ENCODE measurements at places on chromosomes 4 and X. TPM values are rescaled to one million over a fixed set of nuclear protein-coding genes. Genes with fewer than 3 reads are reported as not detected.

Gene FAM149A
- polyA plus RNA-seq, result 4.4 TPM

Gene ZIC3
- polyA plus RNA-seq, result not detected

Gene SMARCAD1
- 9.4 TPM for polyA plus RNA-seq

Gene FAM13A
- 12.1 TPM for polyA plus RNA-seq

Gene SRPX
- polyA plus RNA-seq, result 70.9 TPM

Gene GUCY1B1
- 23.8 TPM for polyA plus RNA-seq

Gene FABP2
- polyA plus RNA-seq, result 0.01 TPM

Gene JCHAIN
- 1.1 TPM for polyA plus RNA-seq

Gene SRPK3
- polyA plus RNA-seq, result 9.9 TPM

Gene RIBC1
- polyA plus RNA-seq, result 0.44 TPM

Gene ZNF157
- polyA plus RNA-seq, result 0.15 TPM

Gene ELOVL6
- 3.0 TPM for polyA plus RNA-seq

Gene HTN3
- polyA plus RNA-seq, result not detected

GRCh38 chr4:107247738-107248137, 211.6 kb upstream of the DKK2 start:
- no peak for DNase-seq

DNA sequence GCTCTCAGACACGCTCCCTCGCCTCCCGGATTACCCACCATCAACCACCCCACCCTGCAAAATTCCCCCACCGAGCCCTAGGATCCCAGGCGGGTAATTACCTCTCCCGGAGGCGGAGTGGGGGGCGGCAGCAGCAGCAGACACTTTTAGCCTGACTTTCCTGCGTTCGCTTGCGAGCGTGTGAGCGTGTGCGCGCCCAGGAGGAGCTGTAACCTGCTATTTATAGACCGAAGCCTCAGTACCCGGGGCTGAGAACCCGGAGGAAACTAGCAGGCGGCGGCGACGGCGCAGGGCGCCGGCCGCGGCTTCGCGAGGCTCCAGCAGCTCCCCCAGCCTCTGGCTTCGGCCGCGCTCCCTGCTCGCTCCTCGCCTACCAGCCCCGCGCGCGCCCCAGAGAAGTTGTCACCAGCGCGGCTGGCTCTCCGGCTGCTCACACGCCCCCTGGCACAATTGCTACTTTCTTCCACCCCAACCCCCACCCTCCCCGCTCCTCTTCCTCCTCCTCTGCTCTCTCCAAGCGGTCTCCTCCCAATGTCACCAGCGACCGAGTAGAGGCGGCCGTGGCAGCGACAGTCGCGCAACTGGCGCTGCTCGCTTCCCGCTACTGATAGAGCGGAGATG, at the start of gene INPP4B:
Gene INPP4B (minus strand): TSS at position 194 of the 621 bp plus-strand sequence.
- DNase-seq, result peak; percentile 42

DNA sequence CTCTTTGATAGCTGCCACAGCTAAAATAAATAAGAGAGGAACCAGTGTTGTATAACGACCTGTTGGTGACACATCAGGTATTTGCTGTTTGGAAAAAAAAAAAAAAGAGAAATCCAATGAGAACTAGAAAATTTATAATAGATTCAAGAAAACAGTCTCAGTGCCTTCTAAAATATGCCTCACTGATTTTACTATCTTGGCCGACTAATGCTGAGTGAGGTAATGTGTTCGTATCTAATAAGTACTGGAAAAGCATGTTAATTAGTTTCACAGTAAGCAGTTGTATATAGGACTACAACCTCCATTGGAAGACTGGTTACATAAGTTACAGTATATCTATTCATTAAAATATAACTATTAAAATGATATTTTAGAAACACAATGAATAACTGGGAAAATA, 32.4 kb downstream of the ATP8A1 start:
- no peak for DNase-seq

- no peak for DNase-seq
These were observed 168.2 kb downstream of the DCTD start for GRCh38 chr4:182748949-182749348.

- no peak for DNase-seq
These were observed 30.7 kb downstream of the HS3ST1 start for GRCh38 chr4:11397819-11398610.

DNA sequence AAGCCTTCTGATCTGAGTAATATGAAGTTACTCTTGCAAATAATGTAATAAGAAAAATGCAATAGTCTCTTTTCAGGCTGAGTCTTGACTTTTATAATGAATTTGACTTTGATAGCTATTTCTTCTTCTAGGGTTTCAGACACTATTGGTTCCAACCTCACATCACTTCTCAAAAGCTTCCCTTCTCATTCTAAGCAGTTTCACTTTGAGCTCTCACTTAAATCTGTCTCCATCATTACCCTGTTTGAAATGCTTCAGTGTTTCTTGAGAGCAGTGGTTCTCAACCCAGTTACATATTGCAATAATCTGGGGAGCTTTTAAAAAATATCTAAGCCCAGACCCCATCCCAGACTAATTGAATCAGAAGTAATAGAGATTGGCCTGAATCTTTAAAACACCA, 40.5 kb upstream of the BMP2K start:
- DNase-seq, result no peak

DNA sequence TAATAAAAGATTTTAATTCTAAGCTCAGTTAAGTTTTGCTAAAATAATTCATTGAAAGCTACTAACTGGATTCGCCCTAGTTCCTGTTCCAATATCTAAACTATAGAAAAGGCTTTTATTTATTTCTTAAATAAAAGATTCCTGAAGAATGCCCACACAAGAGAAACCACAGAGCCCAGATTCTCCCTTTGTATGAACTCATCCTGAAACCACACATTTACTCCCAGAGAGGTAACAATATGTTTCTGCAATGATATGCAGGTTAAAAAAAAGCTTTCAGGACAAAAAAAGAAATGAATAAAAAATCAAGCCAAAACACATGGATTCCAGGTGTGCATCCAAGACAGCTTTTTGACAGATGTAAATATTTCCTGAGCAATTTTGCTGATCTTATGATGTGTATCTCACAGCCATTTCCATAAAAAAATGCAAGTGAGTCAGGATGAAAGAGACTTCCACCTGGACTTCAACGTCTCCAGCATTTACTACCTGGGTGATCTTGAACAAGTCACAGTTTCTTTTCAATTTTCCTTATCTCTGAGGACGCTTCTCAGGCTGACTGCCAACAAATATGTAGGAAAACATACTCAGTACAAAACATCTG, 234.4 kb upstream of the FAT1 start:
- DNase-seq, result no peak

DNA sequence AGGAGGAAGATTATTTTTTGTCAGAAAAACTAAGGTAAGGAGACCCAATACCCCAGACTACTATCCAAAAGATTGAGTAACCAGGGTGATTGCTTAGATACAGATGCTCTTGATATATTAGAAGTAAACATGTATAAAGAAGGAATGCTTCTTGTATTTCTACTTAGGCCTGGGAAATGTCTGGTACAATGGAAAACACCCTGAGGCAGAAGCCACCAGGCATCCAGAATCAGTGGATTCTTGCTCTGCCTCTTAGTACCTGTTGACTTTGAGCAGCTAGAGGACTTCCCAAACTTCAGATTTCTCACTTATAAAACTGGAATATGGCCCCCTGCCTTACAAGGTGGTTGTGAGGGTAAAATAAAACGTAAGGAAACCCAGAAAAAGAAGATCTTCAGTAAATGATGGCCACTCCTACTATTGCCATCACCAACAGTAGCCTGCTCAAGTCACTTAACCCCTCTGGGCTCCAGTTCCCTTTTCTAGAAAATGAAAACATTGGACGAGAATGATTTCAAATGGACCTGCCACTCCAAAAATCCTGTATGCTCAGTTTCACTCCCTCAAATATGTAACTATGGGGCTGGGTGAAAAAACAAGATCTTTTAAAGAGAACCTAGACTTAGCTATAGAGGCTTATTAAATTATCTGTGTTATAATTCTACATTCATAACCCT, 56.6 kb downstream of the AMELX start:
- DNase-seq, result no peak

DNA sequence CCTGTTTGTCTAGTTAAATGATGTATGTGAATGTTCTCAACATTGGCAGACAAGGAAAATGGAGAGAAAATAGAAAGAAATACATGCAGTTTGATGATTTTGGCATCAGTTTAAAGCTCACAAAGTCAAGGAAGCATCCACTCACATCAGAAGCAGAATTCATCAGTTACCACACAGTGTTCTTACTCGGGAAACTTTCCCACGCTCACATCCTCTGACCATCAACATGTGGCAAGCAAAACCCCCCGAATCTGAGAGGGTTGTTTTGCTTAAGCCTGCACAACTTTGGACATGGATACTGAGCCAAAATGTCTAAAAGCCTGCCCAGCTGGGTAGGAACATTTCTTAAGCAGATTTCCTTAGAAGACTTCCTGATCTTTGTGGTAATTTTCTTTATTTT, 407.6 kb downstream of the ANKRD50 start:
- no peak for DNase-seq

DNA sequence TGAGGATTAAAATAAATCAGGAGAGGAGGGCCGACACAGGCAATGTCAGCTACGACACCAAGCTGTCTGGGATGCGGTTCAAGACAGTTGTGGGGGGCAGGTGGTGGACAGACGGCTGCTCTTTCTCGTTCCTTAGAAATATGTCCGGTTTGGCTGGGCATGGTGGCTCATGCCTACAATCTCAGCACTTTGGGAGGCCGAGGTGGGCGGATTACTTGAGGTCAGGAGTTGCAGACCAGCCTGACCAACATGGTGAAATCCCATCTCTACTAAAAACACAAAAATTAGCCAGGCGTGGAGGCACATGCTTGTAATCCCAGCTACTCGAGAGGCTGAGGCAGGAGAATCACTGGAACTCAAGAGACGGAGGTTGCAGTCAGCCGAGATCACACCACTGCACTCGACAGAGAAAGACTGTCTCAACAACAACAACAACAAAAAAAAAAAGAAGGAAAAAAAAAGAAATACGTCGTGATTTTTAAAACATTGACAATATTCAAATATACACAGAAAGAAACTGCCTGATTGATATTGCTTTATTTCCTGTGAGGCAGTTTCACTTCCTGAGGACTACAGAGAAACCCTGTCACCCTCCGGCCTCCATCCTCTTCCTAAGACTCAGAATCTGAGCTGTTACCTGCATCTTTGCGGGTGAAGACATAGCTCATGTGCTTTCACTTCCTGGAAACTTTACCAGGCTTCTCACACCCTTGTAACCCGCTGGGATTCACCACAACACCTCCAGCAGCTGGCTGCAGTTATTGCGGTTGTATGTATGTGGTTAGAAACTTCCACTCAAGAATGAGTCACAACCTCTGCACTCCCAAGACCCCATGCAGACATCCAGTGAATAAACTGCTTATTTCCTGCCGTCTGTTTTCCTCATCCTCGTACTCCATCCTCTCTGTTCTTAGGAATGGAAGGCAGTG, 63.8 kb upstream of the STS start:
- DNase-seq, result no peak

- peak; percentile 25 for DNase-seq
These were observed 1.5 kb downstream of the ELF4 start for GRCh38 chrX:130108647-130109428.

- DNase-seq, result no peak
These were observed 83.6 kb downstream of the REPS2 start for GRCh38 chrX:17030092-17030491.

GRCh38 chrX:22758807-22759481, 240.8 kb upstream of the DDX53 start:
- no peak for DNase-seq

DNA sequence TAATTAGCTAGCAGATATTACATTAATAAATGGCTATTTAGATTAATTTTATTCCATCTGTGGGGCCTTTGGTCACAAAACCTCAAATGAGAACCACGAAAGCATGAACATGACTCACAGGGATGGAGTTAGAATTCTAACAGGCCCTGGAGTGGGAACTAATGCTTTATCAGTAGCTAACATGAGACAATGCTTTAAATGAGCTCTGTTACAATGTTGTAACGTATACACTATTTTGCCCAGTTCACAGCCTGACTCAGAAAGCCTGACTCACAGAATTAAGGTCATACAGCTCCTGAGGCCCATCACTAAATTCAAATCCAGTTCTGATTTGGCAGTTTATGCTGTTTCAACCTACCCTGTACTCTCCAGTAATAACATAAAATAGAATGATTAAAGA, 23.2 kb downstream of the VEGFC start:
- DNase-seq, result no peak

DNA sequence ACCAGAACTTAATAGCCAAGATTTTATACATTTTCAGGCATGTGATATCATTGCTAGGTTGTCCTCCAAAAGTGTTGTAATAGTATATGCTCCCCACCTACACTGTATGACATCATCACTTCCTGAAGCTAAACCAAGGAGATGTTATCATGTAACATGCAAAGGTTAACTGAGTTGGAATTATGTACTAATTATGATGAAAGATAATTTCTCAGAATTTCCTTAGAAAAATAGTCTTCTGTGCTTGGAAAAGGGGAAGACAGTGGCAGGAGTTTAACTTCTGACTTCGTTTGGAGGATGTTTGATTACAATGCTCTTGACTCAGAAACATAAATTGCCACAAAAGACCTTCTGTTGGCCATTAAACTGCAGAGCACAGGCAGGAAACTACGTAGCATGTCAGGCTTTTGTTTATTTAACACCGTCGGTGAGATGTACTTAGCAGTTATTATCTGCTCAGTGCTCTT, 83.6 kb upstream of the GUCY1A1 start:
- DNase-seq, result no peak

DNA sequence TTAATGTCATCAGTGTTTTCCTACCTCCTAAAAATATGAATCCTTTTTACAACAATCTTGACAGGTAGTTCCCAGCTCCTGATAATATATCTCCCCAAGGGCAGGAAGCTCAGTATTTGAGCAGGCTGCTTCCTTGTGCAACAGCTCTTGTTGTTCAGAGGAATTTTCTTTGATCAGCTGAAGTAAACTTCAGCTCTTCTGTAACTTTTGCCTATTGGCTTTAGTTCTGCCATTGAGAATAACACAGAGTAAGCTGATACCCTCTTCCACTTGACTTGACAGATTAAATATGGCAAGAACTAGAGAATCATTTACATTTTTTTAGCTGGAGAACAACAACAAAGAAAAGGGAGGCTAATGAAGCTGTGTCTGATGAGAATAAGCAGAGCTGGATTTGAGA, 75.2 kb downstream of the LUZP4 start:
- DNase-seq, result no peak

GRCh38 chr4:8266088-8266487, 3.5 kb upstream of the HTRA3 start:
- DNase-seq, result no peak

DNA sequence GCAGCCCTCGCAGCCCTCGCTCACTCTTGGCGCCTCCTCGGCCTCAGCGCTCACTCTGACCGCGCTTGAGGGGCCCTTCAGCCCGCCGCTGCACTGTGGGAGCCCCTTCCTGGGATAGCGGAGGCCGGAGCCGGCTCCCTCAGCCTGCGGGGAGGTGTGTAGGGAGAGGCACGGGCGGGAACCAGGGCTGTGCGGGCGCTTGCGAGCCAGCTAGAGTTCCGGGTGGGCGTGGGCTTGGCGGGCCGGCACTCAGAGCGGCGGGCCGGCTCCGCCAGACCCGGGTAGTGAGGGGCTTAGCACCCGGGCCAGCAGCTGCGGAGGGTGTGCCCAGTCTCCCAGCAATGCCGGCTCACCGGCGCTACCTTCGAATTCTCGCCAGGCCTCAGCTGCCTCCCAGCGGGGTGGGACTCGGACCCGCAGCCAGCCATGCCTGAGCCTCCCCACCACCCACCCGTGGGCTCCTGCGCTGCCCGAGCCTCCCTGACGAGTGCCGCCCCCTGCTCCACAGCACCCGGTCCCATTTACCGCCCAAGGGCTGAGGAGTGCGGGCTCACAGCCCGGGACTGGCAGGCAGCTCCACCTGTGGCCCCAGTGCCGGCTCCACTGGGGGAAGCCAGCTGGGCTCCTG, 1.4 kb upstream of the AADAT start:
- peak; percentile 15 for DNase-seq
